ENCODE measurements at places on chromosomes 5 and 9.

DNA sequence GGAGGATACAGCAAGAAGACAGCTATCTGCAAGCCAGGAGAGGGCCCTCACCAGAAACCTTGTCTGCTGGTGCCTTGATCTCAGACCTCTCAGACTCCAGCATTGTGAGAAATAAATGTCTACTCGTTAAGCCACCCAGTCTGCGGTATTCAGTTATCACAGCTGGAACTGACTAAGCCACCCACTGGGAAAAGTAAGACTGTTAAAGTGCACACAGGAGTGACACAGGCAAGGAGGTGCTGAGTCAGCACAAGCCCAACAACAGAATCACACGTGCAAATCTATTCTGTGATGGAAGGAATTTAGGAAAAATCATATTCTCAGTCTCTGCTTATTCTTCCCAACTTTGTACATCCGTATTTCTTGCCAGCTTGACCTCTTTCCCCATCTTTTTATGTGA, 200.0 kb downstream of the NR2F1-AS1 start:
- DNase-seq: no peak

DNA sequence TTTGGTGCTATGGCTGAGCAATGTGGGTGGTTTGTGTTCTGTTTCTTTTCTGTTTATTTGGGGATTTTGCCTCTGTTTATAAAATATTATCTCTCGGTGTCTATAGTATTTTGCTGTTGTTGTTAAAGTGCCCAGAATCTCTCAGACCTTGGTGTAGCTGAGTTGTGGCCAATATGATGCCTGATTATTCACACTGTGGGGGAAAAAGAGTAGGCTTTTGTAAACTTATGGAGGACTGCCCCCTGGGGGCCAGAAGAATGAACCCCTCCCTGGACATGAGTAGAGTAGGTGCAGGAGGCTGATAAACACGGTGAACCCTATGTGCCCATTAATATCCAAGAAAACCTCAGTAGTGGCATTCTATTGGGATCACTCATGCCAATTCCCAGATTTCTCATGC, 49.0 kb upstream of the DPYSL3 start:
- DNase-seq: peak; percentile 5

GRCh38 chr5:146667633-146668272, 151.8 kb upstream of the GPR151 start:
- no peak for DNase-seq

GRCh38 chr9:131809941-131810344, 70.1 kb upstream of the RAPGEF1 start:
- no peak for DNase-seq

- no peak for DNase-seq
Observed at GRCh38 chr5:14900693-14901461, 29.3 kb upstream of the ANKH start.

DNA sequence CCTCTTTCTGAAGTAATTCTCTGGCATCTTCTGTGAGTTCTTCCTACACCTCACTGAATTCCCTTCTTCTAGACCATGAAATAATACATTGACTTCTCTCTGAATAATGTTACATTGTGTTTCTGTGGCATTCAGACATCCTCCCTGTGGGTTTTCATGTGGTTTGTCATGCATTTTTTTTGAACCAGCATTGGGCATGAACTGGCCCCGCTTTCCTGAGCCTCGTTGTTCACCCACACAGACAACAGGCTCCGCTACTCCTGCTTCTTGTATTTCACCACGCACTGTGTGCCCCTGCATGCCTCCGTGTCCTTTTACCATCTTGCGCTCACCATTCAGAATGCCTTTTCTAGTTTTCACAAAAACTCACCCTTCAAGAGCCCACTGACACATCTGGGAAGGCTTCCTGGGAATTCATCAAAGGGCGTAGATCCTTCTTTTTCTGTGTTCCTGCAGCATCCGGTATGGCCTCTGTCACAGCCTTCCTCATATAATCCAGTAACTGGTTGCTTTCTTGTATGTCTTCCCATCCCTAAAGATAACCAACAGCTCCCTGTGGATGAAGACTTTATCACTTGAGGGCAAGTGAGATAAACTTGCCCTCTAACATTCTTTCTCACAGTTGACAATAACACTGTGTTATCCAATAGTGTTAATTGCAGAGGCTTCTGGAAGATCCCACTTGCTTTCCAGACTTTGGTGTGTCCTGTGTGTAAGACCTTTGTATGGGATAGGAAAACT, 51.5 kb upstream of the ADAMTSL1 start:
- no peak for DNase-seq

DNA sequence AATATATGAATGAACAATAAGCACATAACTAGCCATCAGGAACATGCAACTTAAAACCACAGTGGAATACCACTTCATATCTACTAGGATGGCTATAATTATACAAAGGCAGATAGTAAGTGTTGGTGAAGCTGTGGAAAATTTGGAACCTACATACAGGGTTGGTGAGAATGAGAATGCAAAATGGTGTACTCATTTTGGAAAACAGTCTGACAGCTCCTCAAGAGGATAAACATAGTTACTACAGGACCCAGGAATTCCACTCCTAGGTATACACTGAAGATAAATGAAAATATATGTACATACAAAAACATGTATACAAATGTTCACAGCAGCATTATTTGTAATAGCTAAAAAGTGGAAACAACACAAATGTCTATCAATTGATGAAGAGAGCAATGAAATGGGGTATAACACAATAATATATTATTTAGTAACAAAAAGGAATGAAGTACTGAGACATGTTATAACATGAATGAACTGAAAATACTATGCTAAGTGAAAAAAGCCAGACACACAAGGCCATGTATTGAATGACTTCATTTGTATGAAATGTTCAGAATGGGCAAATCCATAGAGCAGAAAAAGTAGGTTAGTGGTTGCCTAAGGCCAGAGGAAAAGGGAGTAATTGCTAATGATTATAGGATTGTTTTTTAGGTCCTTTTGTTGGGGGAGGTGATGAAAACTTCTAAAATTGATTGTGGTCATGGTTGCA, 31.2 kb upstream of the CDK5RAP2 start:
- no peak for DNase-seq

DNA sequence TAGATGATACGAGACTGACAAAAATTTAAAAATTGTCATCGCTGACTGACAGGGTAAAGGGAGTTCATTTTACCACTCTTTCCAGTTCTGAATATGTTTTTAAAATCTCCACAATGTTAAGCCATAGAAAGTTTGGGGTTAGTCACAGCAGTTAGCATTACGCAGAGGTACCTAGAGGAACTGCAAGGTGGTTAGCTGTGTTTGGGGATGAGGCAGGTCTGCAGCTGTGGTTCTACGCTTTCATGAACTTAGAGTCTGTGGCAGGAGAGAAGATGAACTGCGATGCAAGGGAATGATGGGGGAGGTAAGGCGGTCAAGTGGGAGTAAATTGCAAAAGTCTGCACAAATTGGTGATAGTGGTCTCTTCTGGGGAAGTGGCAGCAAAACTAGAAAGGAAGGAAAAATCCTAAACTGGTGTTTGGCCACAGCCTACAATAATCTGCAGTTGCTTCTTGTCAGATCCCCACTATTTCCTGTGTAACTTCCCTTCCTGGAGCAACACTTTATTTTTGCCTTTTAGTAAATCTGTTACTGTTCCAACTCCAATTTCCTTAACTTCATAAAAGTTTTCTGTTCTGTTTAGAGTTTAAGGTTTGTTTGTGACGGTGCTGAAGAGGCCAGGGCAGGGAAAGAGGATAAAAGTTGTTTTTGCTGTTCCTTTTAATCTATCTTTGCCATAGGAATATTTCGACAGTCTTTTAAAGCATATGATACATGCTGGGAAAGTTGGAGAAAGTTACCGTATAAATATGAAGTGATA, 38.6 kb upstream of the SNX2 start:
- DNase-seq: no peak

DNA sequence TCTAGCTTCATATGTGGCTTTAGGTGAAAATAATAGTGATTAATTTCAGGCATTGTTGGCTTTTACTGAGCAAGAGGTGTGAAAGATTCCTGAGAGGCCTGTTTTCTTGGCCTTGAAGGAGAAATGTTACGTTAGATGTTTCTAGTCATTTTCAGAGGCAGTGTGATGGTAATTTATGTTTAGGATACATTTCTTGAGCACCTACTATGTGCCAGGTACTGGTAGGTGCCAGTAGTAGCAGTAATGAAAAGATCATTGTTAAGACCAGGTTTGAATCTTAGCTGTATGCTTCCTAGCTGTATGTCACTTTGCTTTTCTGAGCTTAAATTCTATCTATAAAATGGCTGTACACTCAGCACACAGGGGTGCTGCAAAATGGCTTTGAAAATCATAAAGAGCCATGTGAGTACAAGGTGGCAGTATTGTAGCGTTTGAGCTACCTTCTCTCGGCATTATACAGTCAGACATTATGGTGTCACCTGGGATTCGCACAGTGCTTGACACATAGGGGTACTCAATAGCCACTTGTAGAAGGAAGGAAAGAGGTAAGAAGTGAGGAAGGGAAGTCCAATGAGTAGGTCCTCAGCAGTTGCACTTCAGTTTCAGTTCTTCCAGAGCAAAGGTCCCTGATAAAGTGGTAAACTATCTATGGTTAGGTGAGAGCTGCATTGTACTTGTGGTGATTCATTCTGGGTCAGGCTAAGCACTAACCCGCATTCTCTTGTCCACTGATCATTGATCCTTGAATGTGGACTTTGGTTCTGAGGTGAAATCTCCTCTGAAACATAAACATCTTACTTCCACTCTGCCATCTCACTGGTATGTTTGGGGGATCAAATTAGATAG, 166.5 kb upstream of the NR3C1 start:
- DNase-seq: no peak

- no peak for DNase-seq
Observed at GRCh38 chr5:144487207-144487606, 316.5 kb downstream of the KCTD16 start.

- no peak for DNase-seq
Observed at GRCh38 chr5:147510885-147511284, 1.0 kb upstream of the DPYSL3 start.

DNA sequence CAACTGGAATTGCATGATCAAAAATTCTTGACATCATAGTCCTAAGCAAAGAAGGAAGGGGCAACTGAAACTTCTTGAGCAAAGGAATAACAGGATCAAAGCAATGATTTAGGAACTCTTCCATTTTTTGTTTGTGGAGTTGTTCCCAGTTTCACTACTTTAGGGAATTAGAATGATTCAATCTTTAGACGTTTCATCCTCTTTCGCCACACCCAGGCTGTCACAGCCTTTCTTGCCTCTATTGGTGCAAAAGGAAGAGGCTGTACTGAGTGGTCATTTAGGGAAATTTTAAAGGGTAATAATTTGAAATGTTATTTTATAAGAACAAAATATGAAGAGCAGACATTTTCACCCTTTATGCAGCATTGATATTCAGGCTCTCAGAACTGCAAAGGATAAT, 1026.0 kb upstream of the ARRDC3 start:
- DNase-seq: no peak

GRCh38 chr5:66151030-66151429, 6.9 kb downstream of the SREK1 start:
- peak; percentile 53 for DNase-seq

DNA sequence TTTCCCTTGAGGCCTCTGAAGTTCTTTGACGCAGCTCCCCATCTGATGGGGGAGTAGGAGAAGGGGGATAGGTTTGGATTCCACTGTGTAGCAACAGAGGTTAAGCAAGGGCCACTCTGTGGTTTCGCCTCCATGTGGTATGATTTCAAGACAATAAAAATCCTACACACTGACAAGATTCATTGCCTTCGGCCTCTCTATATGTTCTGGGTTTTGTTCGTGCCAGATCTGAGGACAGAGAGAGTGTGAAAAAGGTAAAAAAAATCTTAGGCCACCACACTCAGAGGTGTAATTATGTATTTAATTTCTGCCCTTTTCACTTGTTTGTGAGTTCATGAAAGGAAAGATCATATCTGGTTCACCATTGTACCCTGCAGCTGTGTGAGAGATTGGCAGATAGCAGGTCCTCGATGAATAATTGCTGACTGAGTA, 715.2 kb upstream of the ZNF608 start:
- no peak for DNase-seq

- DNase-seq: no peak
Observed at GRCh38 chr9:25573281-25573680, 105.0 kb downstream of the TUSC1 start.

- DNase-seq: no peak
Observed at GRCh38 chr9:27073841-27074728, 34.9 kb upstream of the TEK start.

DNA sequence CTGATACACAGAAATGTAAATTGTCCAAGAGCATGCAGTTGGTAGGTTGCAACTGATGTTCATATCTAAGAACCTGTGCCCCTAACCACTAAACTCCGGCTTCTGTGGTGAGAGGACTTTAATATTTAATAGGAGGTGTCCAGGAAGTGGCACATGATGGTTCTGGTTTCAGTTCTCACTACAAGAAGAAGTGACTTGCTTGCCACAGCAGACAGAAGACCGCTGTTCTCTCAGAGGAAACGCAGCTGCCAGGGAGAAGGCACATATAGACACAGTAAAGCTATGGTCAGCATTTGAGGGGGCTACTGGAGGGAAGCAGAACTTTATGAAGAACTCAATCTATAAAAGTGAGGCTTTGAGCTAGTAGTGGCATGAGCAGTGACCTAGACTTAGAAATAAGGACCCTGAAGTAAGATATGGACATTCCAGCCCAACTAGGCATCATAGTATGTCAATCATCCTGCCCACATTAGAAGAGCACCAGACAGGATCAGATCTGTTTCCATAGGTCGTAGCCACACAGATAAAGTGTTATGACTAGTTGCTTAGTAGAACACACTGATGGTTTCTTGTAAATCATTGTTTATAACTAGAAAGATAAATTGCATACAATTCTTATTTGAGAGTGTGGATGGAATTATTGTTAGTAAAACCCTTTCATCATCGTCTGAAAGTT, 36.4 kb upstream of the DAB2 start:
- no peak for DNase-seq

GRCh38 chr9:92094655-92095054, 20.6 kb downstream of the SPTLC1 start:
- peak; percentile 60 for DNase-seq

- DNase-seq: no peak
Observed at GRCh38 chr5:139878093-139878492, 82.5 kb downstream of the PSD2 start.

- DNase-seq: no peak
Observed at GRCh38 chr9:72949918-72950325, 2.9 kb downstream of the ALDH1A1 start.

DNA sequence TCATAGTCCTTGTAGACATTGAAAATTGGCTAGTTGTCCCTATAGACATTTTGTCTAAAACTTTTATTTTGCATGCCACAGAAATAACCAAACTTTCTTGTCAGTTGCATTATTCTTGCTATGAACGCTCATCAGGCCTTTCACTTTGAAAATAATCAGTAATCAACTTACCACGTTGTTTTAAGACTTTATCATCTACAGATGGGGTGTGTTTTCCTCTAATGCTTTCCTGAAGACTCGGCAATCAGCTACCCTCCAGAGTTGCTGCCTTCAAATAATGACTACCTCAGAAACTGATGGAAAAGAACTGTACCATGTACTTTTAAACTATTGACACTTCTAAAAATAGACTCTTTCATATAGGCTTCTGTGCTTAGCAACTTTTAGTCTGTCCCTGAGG, 33.5 kb upstream of the HSPB3 start:
- DNase-seq: no peak

GRCh38 chr5:112186401-112186990, 232.6 kb downstream of the EPB41L4A start:
- peak; percentile 14 for DNase-seq

All from activated CD4-positive, alpha-beta T cell treated with anti-CD3 and anti-CD28 coated beads for 48 hours (primary cell).